ENCODE measurements at places on chromosomes 1 and 21.

GRCh38 chr21:41481191-41481590 lies 26.8 kb downstream of the TMPRSS2 start:
- DNase-seq: no peak

- DNase-seq: no peak
Observed at GRCh38 chr1:12348113-12348512, 118.3 kb downstream of the VPS13D start.

- DNase-seq: peak; percentile 77
Observed at GRCh38 chr21:36630485-36631206, 68.3 kb upstream of the SIM2 start.

- peak; percentile 54 for DNase-seq
Observed at GRCh38 chr1:7783178-7783711, 846 bp upstream of the PER3 start.

- peak; percentile 53 for DNase-seq
Observed at GRCh38 chr1:170670802-170671628, 7.1 kb downstream of the PRRX1 start.

- no peak for DNase-seq
Observed at GRCh38 chr21:43918385-43918947, 53.4 kb downstream of the AGPAT3 start.

- no peak for DNase-seq
Observed at GRCh38 chr1:1245817-1246576, 525 bp downstream of the C1QTNF12 start.

GRCh38 chr1:209886219-209886536 lies 51.8 kb upstream of the SYT14 start:
- DNase-seq: no peak

DNA sequence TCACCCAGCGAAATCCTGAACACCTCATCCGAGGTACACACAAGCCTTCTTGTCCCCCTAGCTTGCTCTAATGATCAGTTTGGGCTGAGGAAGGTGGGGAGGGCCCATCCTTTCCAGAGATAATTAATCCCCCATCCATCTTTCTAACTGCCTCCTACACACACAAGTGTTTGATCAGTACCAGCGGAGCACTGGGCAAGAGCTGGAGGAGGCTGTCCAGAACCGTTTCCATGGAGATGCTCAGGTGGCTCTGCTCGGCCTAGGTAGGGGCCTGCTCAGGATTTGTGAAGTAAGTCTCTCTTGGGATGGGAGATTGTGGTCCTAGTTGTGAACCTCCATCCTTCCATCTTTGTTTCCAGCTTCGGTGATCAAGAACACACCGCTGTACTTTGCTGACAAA lies 5.8 kb downstream of the ANXA9 start:
- DNase-seq: no peak

DNA sequence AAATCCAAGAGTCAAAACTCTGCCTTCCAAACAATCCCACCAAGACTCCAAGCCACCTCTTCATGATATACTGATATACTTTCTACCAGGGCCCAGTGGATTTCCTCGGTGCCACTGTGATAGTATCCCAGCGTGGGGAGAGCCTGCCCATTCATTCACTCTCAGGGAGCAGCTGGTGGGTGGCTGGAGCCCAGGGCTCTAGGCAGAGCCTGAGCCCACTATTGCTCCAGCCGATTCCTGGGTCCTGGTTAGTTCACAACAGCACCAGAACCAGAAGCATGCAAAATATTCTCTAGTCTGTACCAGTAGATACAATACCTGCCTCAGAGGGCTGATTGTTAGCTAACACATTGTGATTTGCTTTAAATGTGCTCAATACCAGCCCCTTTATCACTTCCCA lies 831 bp downstream of the CSRP1 start:
- DNase-seq: no peak

- DNase-seq: peak; percentile 32
Observed at GRCh38 chr1:158087320-158087927, 93.3 kb upstream of the CD1D start.

GRCh38 chr1:218900615-218901014 lies 273.1 kb upstream of the LYPLAL1 start:
- no peak for DNase-seq

GRCh38 chr1:111212634-111213335 lies 12.3 kb upstream of the DENND2D start:
- no peak for DNase-seq

DNA sequence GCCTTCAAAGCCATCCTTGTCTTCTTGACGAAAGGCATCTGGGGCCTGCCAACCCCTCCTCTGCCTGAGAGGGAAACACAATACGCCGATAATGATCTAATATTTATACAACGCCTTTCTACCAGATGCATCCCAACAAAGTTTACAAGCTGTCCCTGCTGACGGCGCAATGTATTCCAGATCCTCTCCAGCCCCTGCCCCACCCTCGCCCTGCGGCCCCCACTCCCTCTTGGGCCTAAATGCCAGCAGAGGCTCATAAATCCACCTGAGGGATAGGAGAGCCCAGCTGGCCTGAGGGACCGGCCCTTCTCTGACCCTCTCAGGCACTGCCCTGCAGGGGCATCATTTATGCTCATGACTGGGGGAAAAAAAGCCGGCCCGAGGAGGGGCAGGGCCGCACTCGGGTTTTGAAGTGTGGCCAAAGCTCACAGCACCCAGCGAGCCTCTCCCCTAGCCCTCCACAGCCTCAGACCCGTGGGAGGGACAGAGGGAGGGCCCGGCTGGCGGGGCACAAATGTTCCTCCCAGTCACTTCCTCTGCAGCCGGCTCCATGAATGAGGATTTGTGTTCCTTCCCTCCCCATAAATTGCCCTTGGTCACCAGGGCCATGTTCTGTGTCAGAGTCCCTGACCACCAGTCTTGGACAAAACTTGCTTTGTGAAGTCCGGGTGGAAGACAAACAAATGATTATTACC lies 140.3 kb downstream of the FOXD2 start:
- no peak for DNase-seq

- peak; percentile 50 for DNase-seq
Observed at GRCh38 chr1:7975212-7975865, 13.8 kb downstream of the PARK7 start.

DNA sequence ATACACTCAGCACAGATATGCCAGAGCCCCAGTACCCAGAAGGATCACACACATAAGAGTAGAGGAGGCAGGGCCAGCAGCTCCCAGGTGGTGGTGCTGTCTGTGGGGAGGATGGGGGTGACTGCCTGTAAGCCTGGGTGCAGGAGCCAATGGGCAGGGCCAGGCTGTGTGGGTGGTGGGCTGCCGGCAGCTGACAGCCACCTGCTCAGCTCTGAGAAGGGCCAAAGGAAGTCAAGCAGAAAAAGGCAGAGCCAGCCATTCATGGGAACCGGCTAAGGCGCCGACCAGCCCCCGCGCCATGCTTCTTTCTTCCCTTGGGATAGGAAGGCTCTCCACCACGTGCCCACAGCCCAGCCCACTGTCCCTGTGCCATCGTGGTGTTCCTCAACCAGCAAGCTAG lies 14.1 kb downstream of the PIK3C2B start:
- DNase-seq: no peak

DNA sequence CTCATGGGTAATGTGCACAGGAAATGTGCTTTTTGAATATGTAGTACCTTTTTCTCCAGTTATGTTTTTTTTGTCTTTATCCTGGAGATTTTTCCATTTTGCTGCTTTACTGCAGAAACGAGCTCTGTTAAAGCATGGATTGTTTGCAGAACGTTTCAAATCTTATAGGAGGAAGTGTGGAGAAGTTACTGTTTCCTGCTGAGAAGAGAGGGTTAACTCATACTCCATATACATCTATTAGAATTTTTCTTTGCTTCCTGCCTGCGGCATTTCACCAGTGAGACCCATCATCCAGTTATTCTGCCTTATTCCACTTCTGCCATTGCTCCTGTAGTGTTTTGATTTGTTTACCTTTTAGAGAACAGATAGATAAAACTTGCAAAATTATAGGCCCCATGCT lies 2.0 kb downstream of the RPRD2 start:
- DNase-seq: no peak

- no peak for DNase-seq
Observed at GRCh38 chr1:35143737-35144508, 49.0 kb downstream of the SFPQ start.

DNA sequence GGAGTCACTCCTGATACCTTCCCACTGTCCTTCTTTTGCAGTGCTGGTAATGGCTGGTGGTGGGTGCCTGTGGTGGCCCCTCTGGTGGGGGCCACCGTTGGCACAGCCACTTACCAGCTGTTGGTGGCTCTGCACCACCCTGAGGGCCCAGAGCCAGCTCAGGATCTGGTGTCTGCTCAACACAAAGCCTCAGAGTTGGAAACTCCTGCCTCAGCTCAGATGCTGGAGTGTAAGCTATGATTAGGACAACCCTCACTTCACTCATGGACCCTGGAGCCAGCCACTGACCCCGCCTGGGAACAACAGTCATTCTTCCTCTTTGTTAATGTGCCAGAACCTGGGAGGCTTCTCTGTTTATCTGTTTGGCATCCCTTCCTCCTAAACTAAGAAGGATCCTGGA lies 1.1 kb upstream of the ATP8B2 start:
- no peak for DNase-seq

- DNase-seq: no peak
Observed at GRCh38 chr1:160499631-160500030, 23.4 kb downstream of the SLAMF6 start.

- no peak for DNase-seq
Observed at GRCh38 chr1:68916221-68916902, 419.5 kb upstream of the DEPDC1 start.

DNA sequence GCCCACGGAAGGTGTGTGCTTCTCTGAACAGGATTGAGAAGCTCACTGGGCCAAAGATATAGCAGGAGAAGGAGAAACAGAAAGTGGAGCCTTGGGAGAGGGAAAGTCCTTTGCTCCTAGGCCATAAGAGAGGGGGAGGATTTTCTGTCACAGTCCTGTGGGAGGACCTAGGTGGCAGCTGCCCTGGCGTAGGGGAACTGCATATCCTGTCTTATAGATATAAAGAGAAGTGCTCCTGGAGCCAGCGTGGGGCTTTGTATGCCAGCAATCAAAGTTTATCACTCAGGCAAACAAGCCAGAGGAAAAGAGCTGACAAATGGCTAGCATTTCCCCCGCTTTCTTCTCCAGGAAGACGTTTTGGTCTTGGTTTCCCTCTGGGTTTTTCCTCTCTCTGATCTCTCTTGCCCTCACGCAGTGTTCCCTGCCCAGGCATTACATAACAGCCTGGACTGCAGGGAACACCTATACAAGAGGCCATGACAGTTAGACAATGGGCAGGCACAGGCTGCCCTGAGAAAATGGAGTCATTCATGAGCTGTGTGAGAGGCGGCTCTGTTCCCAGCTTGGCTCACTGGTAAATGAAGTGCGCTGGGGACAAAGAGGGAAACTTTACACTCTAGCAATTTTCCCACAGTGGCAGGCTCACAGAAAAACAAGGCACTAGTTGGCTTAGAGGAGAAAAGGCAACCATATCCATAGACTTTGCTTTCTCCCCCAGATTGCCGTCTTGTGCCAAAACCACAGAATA lies 52.5 kb upstream of the ZNF648 start:
- DNase-seq: no peak

- DNase-seq: no peak
Observed at GRCh38 chr21:44527156-44527982, 12.6 kb downstream of the KRTAP10-1 start.

GRCh38 chr21:45861156-45861870 lies 120.3 kb upstream of the COL6A1 start:
- DNase-seq: no peak

GRCh38 chr1:58570817-58571216 lies 6.2 kb downstream of the TACSTD2 start:
- DNase-seq: no peak

DNA sequence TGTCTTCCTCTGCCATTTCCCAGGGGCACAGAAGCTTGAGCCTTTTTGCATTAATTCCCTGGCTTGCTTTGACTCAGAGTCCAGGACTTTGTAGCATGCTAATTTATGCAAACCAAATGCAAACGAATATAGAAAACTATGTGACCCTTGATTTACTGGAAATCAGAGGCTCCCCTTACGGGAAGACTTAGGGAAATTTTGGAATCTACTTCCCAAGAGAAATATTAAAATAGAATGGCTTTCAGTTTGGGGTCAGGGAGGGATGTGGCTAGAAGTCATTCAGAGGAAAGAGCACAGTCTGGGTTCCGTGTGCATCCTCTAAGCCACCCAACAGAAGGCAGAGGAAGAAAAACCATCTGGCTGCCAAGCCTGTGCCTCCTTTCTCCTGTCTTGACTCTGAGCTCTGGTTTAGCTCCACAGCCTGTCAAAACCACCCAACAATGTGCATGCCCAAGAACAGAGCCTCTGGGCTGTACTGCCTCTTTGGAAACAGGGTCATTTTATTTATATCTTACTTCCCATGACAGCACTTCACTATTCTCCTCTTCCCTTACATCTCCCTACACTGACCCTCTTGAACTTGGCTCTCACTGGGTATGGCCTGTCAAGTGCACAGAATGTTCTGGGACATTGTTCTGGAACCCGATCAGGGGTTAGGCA lies 30.1 kb downstream of the ATF3 start:
- no peak for DNase-seq

GRCh38 chr1:190067592-190067991 lies 410.1 kb downstream of the BRINP3 start:
- DNase-seq: no peak

- no peak for DNase-seq
Observed at GRCh38 chr1:21852282-21853130, 40.4 kb downstream of the LDLRAD2 start.

GRCh38 chr1:226095286-226095685 lies 32.8 kb downstream of the H3-3A start:
- no peak for DNase-seq

DNA sequence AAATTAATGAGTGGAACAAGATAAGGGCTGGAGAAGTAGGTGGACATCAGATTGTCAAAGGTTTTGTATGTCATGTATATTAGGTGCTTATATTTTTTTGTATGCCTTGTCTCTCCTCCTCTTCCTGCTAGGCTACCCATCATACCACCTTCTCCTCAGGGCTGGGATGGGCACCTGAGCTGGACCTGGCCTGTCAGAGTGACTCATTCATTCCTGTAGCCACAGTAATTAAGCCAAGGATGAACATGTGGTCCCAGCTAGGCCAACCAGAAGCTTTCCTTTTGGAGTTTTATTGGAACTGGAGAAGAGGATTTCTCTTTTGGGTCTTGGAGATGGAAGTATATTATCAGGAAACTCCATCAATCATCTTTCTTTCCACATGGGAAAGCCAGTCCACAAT lies 21.2 kb downstream of the PTGS2 start:
- DNase-seq: no peak

GRCh38 chr1:200290010-200290685 lies 119.7 kb downstream of the ZNF281 start:
- DNase-seq: no peak

DNA sequence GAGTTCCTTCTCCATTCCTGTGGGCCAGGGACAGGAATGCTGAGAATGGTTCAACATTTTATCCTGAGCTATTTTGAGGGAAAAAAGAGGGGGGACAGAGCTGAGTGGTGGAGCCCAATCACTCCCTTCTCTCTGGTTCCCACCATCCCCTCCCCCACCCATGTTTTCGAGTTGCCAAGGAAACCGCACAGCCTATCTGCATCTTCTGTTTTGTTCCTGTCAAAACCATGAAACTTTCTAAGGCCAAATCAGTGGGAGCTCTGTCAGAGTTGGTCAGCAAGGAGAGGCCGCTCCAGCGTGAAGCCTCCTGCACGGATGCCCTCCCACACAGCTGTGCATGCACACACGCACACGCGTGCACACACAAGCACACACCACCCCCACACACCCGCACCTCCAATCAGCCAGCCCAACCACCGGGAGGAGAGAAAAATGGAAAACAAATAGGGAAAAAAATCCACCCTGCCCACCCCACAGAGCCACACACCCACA lies 54.5 kb upstream of the ATP2B4 start:
- DNase-seq: no peak

GRCh38 chr21:34838956-34839820 lies 170.4 kb downstream of the CLIC6 start:
- DNase-seq: no peak
